Caki2 (cell line): ENCODE measurements at places on chromosomes 2 and 18.

GRCh38 chr2:166802475-166802874 is 85.8 kb upstream of the XIRP2 start:
- DNase-seq: no peak

GRCh38 chr2:190190507-190191162 is 128.1 kb upstream of the MSTN start:
- DNase-seq: no peak

DNA sequence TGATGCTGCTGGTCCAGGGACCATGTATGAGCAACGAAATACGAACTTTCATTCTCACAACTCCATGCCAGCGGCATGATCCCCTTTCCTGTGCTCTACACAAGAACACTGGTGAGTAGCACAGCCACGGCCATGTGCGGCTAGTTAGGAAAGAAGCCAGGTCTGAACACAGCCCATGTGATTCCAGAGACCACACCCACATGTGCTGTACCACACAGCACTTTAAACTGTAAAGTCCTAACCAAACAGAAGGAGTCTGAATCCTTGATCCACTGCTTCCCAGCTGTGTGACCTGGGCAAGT is 33.0 kb upstream of the ACAA2 start:
- DNase-seq: no peak

- DNase-seq: no peak
Measured at GRCh38 chr2:18804536-18804935, 215.2 kb upstream of the NT5C1B start.

DNA sequence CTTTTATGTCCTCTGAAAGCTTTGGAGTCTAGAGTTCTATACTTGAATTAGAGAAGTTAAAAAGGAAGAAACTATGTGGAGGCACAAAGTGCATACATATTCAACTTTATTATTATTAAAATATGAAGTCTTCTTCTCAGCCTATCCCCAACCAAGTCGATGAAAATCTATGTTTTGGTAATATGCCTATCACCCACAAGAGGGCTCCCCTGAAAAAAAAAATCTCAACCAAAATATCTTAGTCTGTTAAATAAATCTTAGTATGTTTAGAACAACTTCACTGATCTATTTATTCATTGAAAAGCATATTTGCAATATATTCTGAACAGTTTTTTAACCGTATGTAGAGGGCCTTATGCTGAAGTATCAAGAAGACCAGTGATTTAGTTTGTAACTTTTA is 804.5 kb downstream of the TDRD15 start:
- no peak for DNase-seq

DNA sequence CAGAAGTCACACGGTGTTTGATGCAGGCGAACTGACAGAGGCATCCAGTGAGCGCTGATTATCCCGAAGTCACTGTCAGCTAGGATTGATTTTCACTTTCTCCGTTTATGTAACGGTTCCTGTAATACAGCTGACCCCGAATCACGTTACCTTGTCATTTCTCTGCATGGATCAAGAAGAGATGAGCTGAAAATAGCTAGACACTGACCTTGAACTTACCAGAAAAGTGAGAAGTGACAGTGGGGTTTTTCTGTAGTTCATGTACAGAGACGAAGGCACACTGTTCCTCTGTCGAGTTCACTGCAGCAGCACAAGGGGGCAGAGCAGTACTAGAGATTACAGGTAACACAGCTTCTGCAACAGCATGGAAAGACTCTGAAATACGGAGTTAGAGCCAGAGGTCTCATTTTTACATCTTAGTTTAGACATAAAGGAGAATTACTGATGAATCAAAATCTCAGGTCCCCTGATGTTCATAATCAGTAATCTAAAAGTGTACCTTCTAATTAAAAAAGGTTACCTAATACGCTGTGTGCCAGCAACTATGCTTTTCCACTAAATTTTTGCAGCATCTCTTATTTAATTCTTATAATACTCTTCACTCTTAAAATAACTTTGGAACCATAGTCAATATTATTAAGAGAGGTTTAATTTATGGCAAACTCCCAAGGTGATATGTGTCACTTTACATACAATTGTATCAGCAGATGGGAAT is 33.1 kb downstream of the ARHGAP15 start:
- DNase-seq: peak; percentile 10

- DNase-seq: no peak
Measured at GRCh38 chr2:84956334-84957297, 14.3 kb upstream of the KCMF1 start.

- no peak for DNase-seq
Measured at GRCh38 chr2:66541646-66542045, 106.7 kb downstream of the MEIS1 start.
